ENCODE measurements at places on chromosomes 4 and X.

GRCh38 chr4:53658029-53658428 lies 66.7 kb upstream of the LNX1 start:
- no peak for DNase-seq

- no peak for DNase-seq
These were observed 1.7 kb downstream of the CTBP1 start for GRCh38 chr4:1246901-1247863.

DNA sequence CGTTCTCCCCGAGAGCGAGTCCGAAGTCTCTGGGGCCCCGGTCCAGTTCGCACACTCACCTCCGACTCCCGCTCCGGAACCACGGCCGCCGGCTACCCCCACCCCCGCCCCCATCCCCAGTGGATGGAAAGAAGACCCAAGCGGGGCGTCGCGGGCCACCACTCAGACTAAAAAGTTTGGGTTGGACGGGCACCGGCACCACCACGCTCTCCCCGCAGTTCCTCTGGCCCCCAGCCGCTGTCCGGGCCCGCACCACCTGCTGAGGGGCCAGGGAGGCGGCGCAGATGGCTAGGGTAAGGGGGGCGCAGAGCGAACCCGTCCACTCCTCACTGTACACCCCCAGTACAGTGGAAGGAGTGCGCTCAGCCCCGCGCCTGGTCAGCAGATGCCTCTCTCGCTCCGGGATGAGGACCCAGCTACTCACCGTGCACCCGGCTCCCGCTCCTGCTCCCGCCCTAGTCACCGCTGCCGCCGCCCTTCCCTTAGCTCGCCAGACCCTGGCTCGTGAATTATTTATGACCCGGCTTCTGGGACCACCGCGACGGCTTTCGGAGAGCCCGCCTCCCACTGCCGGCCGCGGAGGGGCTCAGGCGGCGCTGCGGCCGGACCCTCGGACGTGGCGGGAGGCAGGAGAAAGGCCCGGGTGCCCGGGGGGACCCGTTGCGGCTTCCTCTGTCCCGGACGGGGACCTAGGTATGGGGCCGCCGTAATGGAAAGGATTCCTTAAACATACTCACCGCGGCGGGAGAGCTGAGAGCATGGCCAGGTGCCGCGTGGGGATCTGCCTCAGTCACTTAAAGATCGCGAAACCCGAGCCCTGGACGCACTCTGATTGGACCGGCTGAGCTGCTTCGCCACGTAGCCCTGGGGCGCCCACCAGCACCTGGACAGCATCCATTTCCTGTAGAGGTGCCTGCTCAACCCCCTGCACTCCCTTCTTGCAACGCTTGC lies at the start of gene PROM1:
Gene PROM1 (minus strand): TSS at position 783 of the 951 bp plus-strand sequence. CDS start 8,117 bp downstream, outside the sequence.
- no peak for DNase-seq

DNA sequence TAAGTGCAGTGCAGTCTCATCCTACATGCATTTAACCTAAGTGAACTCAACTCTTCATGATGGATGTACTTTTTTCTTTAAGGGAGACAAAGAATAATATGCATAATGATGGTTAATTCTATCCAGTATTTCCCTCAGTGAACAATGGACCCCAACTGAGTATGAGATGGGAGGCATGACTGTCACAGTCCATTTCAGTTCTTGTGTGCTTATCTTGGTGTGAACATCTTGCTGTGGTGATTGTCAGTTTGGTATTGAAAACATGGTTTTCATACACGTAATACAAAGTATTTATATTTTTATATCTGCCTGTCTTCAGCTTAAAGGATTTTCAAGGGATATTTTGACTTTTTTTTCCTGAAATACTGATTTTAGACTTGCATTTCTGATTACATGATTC lies 72.0 kb upstream of the NDUFC1 start:
- DNase-seq, result no peak

DNA sequence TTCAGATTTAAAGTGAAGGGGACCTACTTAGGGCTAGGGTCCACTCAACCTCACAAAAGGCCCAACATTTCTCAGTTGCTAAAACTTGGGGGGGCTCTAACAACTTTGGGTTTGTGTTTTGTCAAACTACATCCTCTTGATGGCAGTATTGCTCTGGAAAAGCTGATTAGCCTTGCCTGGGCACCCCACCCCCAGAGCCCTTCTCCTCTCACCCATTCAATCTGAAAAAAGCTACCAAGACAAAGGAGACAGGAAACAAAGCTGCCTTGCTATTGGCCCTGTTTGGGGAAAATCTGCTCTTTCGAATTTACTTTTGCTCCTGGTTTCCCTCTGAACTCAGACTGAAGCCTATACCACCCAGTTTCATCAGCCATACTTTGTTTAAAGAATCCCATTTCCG lies 195.2 kb upstream of the STK26 start:
- DNase-seq, result peak; percentile 48

All from CD4-positive, alpha-beta T cell treated with Interleukin-2 at 100 ng/mL for 4 hours (primary cell).